ENCODE measurements at places on chromosomes 1 and 21.

DNA sequence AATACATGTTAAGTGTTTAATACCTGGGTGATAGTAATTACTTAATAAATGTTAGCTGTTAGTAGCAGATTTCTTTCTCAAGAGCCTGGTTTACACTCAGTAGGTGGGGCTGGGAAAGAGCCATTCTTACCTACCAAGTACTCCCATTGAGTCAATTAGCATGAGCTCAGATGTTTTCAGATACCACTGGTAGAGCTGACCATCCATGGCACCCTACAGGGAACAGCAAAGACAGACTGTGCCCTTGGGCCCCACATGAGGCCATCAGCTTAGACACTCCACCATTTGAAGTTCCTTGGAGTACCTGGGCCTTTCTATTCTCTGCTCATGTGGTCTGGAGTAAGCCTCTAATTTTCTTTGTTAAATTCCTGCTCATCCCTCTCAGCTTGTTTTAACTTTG, 179.3 kb downstream of the CACNA1E start:
- DNase-seq = no peak

GRCh38 chr1:37400466-37401225, 73.7 kb upstream of the ZC3H12A start:
- no peak for DNase-seq

DNA sequence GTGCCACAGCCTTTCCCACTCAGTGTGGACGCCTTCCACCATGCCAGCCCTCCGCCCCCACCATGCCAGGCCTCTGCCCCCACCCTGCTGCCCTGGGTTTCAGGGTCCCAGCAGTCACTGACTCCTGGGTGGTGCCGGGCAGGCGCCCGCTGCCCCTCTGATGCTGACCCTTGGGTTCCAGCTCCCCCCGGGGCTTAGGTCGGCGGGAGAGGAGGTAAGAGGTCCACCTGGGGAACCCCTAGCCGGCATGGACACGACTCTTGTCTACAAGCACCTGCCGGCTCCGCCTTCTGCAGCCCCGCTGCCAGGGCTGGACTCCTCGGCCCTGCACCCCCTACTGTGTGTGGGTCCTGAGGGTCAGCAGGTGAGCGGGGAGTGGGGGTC, 7.0 kb upstream of the PFKL start:
- no peak for DNase-seq

GRCh38 chr21:29721964-29722363, 217.8 kb downstream of the GRIK1 start:
- no peak for DNase-seq

GRCh38 chr1:153790966-153791647, 15.9 kb downstream of the SLC27A3 start:
- no peak for DNase-seq

GRCh38 chr1:246582301-246583055, 16.2 kb downstream of the CNST start:
- no peak for DNase-seq

GRCh38 chr1:93723733-93724270, 42.2 kb upstream of the BCAR3 start:
- DNase-seq = no peak

DNA sequence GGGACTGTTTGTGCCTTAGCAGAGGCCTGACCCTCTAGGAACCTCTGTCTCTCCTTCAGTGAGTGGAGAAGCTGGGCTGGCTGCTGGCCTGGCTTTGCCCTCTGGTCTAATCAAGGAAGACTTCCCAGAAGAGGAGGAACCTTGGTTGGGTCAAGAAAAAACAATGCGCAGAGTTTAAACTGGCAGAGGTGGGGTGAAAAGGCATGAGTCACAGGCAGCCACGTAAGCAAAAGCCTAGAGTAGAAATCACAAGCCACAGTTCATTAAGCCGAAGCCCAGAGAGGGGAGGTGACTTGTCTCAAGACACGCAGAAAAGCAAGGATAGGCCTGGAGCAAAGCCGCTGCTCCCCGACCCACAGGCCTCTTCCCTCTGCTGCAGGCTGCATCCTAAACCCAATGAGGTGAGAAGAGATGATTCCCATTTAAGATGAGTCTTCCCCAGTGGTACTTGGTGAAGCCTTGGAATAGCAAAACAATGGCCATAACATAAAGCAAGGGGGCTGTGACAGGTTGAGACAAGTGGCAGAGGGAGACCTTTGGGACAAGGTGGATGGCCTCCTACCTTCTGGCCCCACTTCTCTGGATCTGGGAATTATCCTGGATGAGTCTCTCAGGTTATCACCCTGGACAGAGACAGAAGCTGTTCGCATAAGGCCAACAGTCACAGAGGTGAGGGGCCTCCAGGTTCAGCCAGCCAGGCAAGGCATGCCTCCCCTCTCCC, 7.7 kb downstream of the PDZK1IP1 start:
- no peak for DNase-seq

DNA sequence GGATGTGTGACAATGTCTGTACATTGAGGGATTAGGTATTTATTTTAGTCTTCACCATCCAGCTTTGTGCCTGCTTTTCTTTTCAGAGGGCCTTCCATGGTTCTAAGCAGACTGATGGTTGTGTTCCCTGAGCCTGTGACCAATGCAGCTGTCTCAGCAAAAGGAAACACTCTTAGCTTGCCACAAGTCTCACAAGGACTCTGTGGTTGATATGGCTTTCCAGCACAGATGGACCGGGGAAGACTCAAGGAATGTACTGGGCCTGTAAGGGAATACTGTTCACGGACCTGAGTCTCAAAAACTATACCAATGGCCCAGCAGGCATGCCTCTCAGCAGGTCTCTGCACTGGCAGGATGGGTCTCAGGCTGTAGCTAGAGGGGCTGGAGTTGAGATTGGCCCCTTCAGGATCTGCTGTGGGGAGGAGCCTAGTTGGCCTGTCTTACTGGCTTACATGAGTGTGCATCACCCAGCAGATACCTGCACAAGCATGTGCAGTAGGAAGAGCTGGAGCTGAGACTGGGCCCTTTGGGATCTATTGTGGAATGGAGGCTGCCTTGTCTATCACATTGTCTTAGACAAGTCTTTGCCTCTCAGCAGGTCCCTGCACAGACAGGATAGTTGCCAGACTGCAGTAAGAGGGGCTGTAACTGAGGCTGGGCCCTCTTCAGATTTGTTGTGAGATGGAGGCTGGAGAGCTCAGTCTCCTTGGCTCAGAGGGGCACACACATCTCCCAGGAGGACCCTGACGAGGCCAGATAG, 52.0 kb upstream of the PDC start:
- no peak for DNase-seq

GRCh38 chr21:42970946-42971653, 3.3 kb upstream of the PKNOX1 start:
- no peak for DNase-seq

- DNase-seq = no peak
These were observed 378.5 kb downstream of the PLPP3 start for GRCh38 chr1:56200896-56201295.

GRCh38 chr1:16009030-16009460, 5.0 kb downstream of the SRARP start:
- peak; percentile 91 for DNase-seq

- peak; percentile 64 for DNase-seq
These were observed 308.1 kb upstream of the LYPLAL1 start for GRCh38 chr1:218865591-218865990.

DNA sequence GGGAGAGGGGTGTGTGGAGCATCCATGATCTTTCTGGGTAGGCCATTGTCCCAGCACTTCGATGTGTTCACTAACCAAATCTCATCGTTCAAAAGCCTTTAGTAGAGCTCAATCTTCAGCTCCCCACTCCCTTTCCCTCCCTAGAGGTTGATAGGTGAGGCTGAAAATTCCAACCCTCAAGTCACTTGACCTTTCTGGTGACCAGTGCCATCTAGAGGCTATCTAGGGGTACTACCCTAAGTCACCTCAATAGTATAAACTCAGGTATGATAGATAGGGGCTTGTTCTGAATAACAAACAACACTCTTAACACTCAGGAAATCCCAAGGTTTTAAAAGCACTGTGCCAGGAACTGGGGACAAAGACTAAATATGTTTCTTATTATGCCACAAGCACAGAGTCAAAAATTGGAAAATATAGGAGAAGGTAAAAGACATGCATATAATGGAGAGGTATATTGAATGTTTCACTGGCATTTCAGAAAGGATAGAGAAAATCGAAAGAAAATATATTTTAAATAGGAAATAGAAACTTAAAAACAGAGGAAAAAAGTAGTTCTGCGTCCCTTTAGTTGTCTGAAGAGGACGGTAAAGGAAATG, 42.9 kb upstream of the CD53 start:
- DNase-seq = no peak

- no peak for DNase-seq
These were observed 200.3 kb downstream of the DSCAM start for GRCh38 chr21:40646651-40647050.

All from testis (tissue), 5 donors.